ENCODE measurements at places on chromosomes 7 and 10. TPM values are rescaled to one million over a fixed set of nuclear protein-coding genes. Genes with fewer than 3 reads are reported as not detected.

TAS2R16 gene
- total RNA-seq: not detected

PRPS1L1 gene
- total RNA-seq: not detected

SLC26A4 gene
- total RNA-seq: 3.9 TPM

KCND2 gene
- total RNA-seq: not detected

ZPBP gene
- total RNA-seq: not detected

CEP55 gene
- 43.2 TPM for total RNA-seq

GSTO2 gene
- 0.08 TPM for total RNA-seq

PIP gene
- total RNA-seq: not detected

PNLIPRP1 gene
- not detected for total RNA-seq

EN2 gene
- 0.81 TPM for total RNA-seq

FAM13C gene
- total RNA-seq: 1.1 TPM

MORN4 gene
- 2.9 TPM for total RNA-seq

DNAJC1 gene
- 11.4 TPM for total RNA-seq

NKX1-2 gene
- total RNA-seq: 0.56 TPM

SLC39A12 gene
- total RNA-seq: not detected

MXI1 gene
- 12.4 TPM for total RNA-seq

ACHE gene
- 1.3 TPM for total RNA-seq

PTPN20 gene
- total RNA-seq: not detected

All from SJCRH30 (cell line).